ENCODE measurements at places on chromosomes 3 and 15.

GRCh38 chr3:4166540-4166939 lies 136.6 kb upstream of the SETMAR start:
- DNase-seq: no peak

- peak; percentile 24 for DNase-seq
These were observed 46.4 kb downstream of the GJD2 start for GRCh38 chr15:34708422-34708821.

GRCh38 chr15:27449941-27450340 lies 479.0 kb downstream of the GABRG3 start:
- DNase-seq: no peak

DNA sequence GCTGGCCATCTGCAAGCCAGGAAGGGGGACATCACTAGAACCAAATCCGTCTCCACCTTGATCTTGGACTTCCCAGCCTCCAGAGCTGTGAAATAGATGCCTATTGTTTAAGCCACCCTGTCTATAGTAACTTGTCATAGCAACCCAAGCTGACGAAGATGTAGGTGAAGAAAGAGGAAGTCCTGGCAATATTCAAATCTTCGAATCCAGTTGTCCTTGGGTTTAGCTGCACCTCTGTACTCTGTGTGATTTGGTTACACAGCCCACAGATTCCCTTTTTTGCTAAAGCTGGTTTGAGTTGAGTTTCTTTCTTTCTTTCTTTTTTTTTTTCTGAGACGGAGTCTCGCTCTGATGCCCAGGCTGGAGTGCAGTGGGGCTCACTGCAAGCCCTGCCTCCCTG lies 68.0 kb upstream of the XCR1 start:
- DNase-seq: no peak

- DNase-seq: no peak
These were observed 2.9 kb downstream of the WNT5A start for GRCh38 chr3:55484191-55484689.

- no peak for DNase-seq
These were observed 458.3 kb upstream of the CBLB start for GRCh38 chr3:106326941-106327695.

- no peak for DNase-seq
These were observed 16.9 kb upstream of the LACTB start for GRCh38 chr15:63104727-63105126.

GRCh38 chr3:111012388-111013248 lies 59.0 kb upstream of the NECTIN3 start:
- no peak for DNase-seq

DNA sequence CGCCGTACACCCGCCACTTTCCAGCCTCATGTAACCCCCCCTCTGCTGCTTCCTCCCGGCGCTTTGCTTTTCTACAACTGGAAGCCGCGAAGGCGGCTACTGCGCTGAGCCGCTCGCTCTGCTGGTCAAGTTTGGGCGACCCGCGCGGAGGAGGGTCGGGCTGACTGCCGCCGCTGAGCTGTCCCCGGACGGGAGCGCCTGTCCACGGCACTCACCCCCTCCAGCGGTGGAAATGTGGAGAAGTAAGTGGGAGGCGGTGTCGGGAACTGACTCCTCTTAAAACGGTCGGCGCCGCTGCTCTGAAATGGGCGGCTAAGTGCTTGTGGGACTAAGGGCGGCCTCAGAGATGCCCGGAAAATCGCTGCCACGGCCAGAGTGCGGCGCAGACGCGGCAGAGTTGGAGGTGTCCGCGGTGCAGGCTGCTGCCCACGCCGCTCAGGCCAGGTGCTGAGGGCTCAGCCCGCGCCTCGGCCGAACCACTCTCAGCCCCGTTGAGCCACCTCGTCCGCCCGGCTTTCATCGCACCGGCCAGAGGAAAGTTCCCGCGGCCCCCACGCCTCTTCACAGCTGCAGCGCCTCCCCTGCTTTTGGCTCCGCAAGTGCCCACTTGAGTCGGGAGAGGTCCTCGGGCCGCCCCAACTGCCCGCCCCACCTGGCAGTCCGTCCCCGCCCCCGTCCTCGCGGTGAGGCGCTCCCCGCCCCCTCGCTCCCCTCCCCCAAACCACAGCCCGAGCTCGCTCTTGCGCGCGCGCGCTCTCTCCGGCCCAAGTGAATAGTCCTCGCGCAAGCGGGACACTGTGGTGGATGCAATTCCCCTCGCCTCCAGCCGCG lies at the start of gene EPHA6:
Gene EPHA6, plus strand, starts transcription at position 775 of the 831 bp plus-strand sequence.
- no peak for DNase-seq

DNA sequence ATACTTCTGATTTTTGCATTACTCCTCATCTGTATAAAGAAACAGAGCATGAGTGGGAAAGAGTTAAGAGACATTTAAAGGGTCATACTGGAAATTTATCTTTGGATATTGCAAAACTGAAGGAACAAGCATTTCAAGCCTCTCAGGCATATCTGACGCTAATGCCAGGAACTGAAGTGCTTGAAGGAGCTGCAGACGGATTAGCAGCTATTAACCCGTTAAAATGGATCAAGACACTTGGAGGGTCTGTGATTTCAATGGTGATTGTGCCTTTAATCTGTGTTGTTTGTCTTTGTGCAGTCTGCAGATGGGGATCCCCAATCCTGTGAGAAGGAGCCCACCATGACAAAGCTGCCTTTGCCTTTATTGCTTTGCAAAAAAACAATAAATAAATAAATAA lies 202.5 kb upstream of the UBE3A start:
- DNase-seq: no peak

GRCh38 chr3:53774414-53774813 lies 71.8 kb downstream of the CHDH start:
- DNase-seq: no peak

DNA sequence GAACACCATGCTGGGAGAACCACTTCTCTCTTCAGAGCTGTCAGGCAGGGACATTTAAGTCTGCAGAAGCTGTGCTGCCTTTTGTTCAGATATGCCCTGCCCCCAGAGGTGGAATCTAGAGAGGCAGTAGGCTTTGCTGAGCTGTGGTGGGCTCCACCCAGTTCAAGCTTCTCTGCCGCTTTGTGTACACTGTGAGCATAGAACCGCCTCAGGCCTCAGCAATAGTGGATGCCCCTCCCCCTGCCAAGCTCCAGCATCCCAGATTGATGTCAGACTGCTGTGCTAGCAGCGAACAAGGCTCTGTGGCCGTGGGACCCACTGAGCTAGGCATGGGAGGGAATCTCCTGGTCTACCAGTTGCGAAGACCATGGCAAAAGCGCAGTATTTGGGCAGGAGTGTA lies 121.6 kb downstream of the NFKBIZ start:
- no peak for DNase-seq

DNA sequence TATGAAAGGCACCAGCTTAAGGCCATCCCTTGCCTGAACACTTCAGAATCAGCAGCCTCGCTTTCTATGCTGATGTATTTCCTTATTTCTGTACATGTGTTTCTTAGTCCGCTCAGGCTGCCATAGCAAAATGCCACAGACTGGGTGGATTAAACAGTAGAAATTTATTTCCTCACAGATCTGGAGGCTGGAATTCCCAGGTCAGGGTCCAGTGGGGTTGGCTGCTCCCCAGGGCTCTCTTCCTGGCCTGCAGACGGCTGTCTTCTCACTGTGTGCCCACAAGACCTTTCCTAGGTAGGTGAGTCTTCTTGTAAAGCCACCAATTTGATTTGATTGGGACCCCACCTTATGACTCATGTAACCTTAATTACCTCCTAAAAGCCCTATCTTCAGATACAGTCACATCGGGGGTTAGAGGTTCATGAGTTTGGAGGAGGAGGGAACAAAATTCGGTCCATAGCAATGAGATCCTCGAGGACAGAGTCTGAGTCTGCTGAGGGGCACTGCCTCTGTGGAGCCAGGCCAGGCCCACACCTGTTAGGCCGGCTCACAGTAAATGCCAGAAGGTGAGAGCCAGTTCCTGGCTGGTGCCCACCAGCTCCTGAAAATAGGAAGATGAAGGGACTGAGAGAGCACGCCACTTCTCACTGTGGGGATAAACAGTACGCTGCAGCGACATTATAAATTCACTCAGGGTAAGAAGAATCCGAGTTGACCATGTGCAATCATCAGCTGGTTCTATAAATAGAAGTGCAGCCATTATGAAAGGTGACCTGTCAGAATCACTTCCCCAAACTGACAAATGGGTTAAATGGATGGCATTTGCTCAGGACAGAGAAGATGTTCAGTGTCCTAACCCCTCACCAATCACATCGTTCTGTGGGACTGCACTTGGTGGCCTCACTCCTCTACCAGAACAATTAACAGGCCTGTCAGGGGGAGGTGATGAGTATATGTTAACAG lies 41.1 kb downstream of the CTXND1 start:
- no peak for DNase-seq

GRCh38 chr3:126131881-126132750 lies 48.2 kb upstream of the SLC41A3 start:
- DNase-seq: no peak

- no peak for DNase-seq
These were observed 95.7 kb downstream of the OXSM start for GRCh38 chr3:25885544-25885943.

DNA sequence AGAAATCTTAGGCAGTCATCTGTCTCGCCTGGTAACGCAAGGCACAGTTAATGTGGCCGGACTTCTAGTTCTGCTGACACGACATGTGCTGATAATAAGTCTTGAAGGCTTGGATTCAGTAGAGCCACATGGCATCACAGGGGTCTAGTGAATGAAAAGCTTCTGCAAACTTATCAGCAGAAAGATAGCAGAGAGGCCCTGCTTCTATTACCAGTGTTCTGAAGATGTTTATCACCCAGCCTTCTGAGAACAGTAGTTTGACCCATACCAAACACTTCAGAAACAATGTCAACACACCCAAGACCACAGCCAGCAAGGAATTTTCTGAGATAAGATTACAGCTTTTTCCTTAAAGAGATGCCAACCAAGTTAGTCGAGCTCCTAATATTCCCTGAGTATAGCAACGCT lies 102.7 kb upstream of the UMPS start:
- no peak for DNase-seq

DNA sequence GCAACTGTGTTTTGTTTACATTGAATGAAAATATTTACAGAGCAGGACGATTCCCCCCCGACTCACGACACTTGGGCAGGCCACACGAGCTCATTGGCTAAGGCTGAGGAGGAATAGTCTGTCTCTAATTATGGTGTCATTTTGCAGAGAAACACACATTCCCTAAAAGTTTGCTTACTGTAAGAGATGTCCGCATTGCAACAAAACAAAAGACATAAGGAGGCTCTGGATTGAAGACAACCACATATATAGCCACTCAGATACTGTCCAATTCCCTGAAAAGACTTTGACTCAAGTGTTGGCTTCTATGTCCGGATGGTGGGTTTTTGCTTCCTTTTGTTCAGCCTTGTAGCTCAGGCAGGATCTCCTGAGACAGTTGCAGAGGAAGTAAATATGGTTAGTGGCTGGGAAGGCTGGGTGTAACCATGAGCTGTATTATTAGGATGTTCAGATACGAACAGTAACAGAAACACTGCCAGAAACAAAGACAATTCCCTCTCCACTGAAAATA lies 170.4 kb downstream of the KLHL25 start:
- DNase-seq: peak; percentile 57

- DNase-seq: no peak
These were observed 231.1 kb upstream of the GADL1 start for GRCh38 chr3:31125413-31126020.

DNA sequence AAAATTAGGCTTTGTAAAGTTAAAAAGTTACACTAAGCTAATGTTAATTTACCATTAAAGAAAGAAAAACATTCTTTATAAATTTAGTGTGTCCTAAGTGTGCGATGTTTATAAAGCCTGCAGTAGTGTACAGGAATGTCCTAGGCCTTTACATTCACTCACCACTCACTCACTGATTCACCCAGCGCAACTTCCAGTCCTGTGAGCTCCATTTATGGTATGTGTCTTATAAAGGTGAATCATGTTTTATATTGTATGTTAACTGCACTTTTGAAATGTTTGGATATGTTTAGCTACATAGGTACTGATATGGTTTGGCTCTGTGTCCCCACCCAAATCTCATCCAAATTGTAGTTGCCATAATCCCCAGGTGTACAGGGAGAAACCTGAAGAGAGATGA lies 549.7 kb upstream of the EPHA6 start:
- no peak for DNase-seq

DNA sequence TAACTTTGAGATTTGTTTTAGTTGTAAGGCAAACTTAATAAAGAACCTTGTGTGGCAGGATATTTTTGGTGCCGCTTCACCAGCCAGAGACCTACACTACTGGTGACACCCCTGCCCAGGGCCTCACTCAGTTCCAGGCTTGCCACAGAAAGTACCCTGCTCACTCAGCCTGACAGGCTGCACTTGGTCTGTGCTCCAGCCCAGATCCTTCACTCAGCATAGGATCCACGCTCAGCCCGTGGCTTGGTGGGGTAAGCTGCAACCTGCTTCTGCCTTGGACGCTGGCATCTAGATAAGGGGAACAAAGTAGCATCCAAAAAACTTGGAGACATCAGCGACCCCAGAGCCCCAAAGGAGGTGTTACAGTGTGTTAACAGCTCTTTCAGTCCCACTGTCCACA lies 825.5 kb downstream of the EPHA3 start:
- no peak for DNase-seq

DNA sequence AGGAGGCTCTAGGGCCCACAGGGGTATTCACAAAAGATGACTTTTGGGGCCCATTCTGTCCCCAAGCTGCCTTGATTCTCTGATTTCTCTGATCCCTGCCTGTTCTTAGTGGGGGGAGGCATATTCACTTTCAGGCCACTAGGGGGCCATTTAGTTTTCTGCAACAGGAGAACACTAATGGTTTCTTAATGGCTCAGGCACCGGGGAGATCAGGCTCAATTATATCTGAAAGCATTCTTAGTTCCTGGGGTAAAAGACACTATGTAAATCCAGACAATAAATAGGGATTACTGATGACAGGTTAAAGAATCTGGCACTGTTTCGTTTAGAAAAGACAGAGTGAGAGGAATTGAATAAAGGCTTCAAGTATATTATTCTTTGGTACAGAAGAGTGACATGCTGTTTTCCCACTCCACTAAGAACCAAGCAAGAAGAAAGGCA lies 2.5 kb upstream of the INAFM2 start:
- DNase-seq: peak; percentile 50

- DNase-seq: no peak
These were observed 28.3 kb downstream of the STARD5 start for GRCh38 chr15:81295486-81296121.

- DNase-seq: no peak
These were observed 36.6 kb upstream of the CD47 start for GRCh38 chr3:108127301-108127988.

GRCh38 chr3:189914799-189915198 lies 205.9 kb downstream of the P3H2 start:
- DNase-seq: no peak

GRCh38 chr3:177602601-177603147 lies 405.4 kb upstream of the TBL1XR1 start:
- no peak for DNase-seq

DNA sequence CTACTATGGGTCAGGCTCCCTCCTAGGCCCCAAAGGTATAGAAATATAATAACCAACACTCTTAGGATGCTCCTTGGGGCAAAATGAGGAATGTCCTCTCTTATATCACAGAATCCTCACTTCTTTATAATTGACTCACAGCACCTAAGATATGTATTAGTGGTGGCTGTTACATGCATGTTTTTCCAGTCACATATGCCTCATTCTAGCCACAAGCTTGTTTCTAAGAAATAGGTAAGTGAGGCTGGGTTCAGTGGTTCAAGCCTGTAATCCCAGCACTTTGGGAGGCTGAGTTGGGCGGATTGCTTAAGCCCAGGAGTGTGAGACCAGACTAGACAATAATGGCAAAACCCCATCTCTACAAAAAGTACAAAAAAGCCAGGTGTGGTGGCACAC lies 57.9 kb upstream of the PSMD6 start:
- DNase-seq: no peak

- no peak for DNase-seq
These were observed 72.1 kb upstream of the ETV5 start for GRCh38 chr3:186180891-186181481.

- DNase-seq: no peak
These were observed 68.2 kb downstream of the AAGAB start for GRCh38 chr15:67186226-67186649.

GRCh38 chr3:9109568-9109914 lies 139.9 kb downstream of the SRGAP3 start:
- no peak for DNase-seq
